Left lung (tissue), 14 donors: ENCODE measurements at places on chromosomes 12 and 14. TPM values are rescaled to one million over a fixed set of nuclear protein-coding genes. Genes with fewer than 3 reads are reported as not detected.

SLC35F4 gene
- total RNA-seq, result not detected

NR1H4 gene
- not detected for total RNA-seq

IL31 gene
- total RNA-seq, result not detected

NFATC4 gene
- total RNA-seq, result 39.4 TPM

WNT1 gene
- total RNA-seq, result not detected

BDKRB1 gene
- not detected for total RNA-seq

TAS2R10 gene
- total RNA-seq, result not detected

LBHD2 gene
- total RNA-seq, result not detected

MGST1 gene
- 485 TPM for total RNA-seq

SYNE3 gene
- total RNA-seq, result 25.4 TPM

UNG gene
- total RNA-seq, result 27.0 TPM

LHX5 gene
- total RNA-seq, result not detected

WNT5B gene
- 3.3 TPM for total RNA-seq

RPL41 gene
- 3,157 TPM for total RNA-seq

RDH5 gene
- 5.8 TPM for total RNA-seq

GCH1 gene
- total RNA-seq, result 9.0 TPM

GALNT9 gene
- total RNA-seq, result 0.17 TPM

RNASE12 gene
- total RNA-seq, result not detected

FIGNL2 gene
- total RNA-seq, result 0.58 TPM

SAMD15 gene
- total RNA-seq, result 2.2 TPM

ACOT4 gene
- 2.7 TPM for total RNA-seq
